SK-N-DZ (cell line): ENCODE measurements at places on chromosomes 5 and 9.

DNA sequence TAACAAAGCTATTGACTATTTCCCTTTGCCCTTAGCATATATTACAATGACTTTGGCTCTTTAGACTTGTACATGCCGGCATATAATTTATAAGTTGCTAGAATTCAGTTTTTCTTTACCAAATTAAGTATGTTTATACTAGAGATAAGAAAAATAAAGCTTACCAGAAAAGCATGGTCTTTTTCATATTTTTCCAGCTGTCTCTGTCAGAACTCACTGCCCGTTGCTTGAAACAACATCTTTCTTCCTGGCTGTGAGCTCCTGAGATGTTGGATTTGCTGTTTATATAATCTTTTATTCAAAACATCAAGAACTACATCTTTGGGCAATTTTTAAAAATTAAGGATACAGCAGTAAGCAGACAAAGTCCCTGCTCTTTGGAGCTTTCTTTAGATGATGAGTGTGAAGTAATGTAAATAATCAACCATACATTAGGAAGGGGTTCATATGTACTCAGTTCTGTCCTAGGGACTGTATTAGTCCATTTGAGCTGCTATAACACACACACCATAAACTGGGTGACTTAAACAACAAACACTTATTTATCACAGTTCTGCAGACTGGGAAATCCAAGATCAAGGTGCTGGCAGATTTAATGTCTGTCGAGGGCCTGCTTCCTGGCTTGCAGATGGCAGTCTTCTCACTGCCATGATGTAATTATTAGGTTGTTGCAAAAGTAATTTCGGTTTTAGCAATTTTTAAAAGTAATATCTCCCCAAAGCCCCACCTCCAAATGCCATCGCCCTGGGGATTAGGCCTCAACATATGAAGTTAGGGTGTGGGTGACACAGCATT, 45.4 kb upstream of the RANBP3L start:
- DNase-seq, result no peak

GRCh38 chr9:115673599-115673998, 480.0 kb upstream of the PAPPA start:
- DNase-seq, result no peak

DNA sequence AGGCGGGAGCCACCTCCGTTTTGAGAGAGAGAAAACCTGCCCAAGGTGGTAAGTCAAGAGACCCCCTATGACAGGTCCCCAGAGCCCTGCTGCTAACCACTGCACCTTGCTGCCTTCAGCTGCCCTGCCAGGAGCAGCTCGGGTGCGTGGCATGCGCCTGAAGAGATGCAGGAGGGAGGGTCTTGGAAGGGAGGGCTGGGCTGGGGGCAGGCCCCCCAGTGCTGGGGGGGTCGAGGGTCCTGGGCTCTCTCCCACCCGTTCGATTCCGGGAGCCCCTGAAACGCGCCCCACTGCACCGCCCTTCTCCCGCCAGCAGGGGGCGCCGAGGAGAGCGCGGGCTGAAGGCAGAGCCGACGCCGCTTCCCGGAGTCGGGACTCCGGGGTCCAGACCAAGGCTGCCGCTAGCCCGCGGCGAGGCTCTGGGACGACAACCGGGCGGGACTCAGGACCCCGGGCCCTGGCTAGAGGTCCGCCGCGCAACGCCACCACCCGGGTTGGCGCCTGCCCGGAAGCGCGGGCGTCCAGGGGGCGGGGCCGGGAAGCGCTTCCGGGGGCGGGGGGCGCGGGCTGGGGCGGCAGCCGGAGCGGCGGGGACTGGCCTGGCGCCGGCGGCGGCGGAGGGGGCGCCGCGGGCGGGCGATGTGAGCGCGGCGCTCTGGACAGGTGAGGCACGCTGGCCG, at the start of gene ZBTB34:
ZBTB34 (plus strand) TSS at position 563 of the 680 bp plus-strand sequence. CDS start 18,761 bp downstream, outside the sequence.
- peak; percentile 70 for DNase-seq

- DNase-seq, result peak; percentile 59
These were observed 78.9 kb downstream of the ALDH7A1 start for GRCh38 chr5:126516133-126516532.

DNA sequence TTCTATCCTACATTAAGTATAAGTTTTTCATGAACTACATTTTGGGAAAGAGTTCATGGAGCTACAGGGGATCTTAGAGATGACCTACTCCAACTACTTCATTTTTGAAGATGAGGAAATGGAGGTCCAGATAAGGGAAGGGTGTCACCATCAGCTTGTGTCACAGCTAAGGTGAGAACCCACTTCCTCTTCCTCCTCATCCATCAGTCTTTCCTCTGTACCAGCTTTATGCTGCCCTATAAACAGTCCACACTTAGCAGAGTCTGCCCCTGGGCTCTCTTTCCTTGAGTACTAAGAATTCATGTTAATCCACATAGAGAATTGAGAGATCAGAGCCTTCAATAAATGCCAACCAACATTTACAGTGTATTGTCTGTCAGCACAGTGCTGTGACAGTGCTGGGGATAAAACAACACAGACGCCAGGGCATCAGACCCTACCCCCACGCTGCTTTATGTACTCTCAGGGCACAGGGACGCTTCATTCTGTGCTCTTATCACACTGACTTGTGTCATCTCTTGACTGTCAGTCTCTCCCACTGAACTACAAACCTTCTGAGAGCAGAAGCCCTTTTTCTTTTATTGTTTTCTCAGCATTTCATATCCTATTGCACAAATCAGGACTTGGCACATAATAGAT, 22.1 kb downstream of the ADRB2 start:
- DNase-seq, result no peak

DNA sequence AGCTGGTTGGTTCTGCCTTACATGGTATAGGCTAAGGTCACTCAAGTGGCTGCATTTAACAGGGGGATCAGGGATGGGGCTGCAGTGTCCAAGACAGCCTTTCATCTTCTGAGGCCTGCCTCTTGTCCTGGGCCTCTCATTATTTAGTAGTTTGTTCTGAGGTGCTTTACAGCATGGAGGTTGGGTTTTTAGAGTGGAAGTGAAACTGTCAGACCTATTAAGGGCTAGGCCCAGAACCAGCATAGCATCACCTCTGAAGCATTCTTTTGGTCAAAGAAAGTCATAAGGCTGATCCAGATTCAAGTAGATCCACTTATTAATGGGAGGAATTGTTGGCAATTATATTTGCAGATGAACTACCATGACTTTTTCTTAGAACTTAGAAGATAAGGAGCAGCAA, 146.0 kb upstream of the NMUR2 start:
- DNase-seq, result no peak

- peak; percentile 20 for DNase-seq
These were observed 289.7 kb downstream of the OSTF1 start for GRCh38 chr9:75378036-75378435.

- DNase-seq, result no peak
These were observed 51.1 kb downstream of the TTLL11 start for GRCh38 chr9:122042056-122042455.

GRCh38 chr9:8564960-8565359, 765.4 kb upstream of the DMAC1 start:
- DNase-seq, result no peak

- DNase-seq, result peak; percentile 68
These were observed 14.4 kb upstream of the SPINK4 start for GRCh38 chr9:33225319-33226147.

- DNase-seq, result peak; percentile 30
These were observed 754 bp downstream of the ZFR start for GRCh38 chr5:32443541-32444430.

DNA sequence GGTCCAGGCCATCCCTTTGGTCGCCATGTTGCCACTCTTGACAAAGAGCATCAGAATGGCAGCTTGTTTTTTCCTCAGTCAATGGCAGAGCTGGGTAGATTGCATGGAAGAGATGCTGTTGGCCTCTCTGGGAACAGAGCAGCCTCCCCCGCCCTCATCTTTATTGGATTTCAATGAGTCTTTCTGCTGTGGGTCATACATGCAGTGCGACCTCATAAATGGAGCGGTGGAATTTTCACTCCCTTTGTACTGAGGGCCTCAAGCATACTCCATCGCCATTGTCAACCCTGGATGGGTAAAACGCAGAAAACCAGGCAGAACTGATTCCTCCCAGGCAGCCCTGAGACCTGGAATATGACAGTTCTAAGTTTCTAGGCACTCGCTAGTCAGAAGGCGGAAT, 71.8 kb downstream of the ZNF618 start:
- DNase-seq, result no peak

DNA sequence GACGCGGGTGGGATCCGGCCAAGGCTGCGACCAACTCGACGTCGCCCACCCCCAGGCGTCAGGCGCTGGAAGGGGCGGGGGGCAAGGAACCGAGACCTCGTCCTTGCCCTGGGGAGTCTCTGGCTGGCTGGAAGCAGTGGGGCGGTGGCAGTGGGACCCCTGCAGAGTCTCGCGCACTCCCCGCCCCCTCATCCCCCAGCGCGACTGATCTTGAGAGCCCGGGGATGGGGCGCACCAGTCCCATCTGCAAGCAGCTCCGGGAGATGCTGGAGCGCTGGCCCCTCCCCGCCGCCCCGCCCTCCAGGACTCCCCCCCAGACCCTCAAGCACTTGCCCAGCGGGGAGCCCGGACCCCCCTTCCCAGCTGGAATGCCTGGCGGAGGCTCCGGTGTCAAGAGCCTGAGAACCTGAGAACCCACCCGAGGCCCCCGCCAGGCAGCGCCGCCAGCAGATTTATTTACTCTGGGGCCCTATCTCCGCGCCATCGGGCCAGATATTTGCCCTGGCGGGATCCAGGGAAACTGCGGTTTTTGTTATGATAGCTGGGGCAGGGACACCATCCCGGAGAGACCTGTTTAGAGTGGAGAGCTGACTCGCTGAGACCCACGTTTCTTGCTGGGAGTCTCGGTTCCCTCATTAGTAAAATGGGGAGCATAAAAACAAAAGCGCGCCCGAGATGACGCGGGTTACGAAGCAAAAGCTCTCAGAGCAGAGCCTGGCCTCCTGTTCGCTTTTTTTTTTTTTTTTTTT, 1.2 kb downstream of the PRRT1B start:
- DNase-seq, result peak; percentile 63

- no peak for DNase-seq
These were observed 12.4 kb downstream of the CCDC187 start for GRCh38 chr9:136291306-136292025.

- no peak for DNase-seq
These were observed 355.9 kb upstream of the RIOK2 start for GRCh38 chr5:97538912-97539311.

GRCh38 chr5:131239686-131240085, 24.2 kb upstream of the CDC42SE2 start:
- DNase-seq, result no peak

DNA sequence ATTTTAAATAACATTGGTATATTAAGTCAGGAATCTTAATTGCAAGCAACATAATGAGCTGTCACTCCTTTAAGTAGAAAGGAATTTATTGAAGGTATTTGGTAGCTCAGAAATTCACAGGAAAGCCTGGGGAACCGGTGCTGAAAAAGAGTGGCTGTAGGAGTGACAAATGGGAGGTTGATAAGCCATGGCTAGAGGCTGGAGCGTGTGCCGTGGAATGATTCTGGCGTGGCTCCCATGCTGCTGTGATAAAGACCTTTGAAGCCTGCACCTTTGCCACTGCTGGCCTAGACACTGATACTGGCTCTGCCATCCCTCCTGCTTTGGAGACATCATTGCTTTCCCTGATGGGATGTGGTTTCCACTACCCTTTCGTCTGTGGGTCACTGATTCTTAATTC, 65.7 kb upstream of the ATG10 start:
- DNase-seq, result no peak

- DNase-seq, result no peak
These were observed at the start of gene IRX1 for GRCh38 chr5:3595006-3595961. Gene IRX1 (plus strand): TSS chr5:3595832. CDS start chr5:3596106, 274 bp downstream.

DNA sequence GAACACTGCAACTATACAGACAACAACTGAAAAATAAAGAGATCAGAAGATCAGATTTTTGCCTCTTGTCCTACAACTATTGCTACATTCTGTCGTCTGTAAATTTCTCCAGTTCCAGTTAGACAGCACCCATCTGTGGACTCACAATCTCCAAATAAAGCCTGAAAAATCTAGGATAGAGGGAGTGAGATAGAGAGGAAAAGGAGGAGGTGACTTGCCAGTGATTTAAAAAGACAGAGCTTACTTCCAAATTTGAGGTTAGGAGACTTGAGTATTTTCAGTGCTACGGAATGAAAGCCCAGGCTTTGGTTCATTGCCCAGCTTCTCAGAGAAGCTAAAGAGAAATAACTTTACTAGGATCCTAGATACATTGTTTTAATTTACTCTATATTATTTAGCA, 63.6 kb downstream of the PTCD2 start:
- no peak for DNase-seq

GRCh38 chr9:79155308-79155707, 416.5 kb upstream of the TLE4 start:
- no peak for DNase-seq

- DNase-seq, result no peak
These were observed 47.2 kb downstream of the PCSK5 start for GRCh38 chr9:75937521-75938258.

DNA sequence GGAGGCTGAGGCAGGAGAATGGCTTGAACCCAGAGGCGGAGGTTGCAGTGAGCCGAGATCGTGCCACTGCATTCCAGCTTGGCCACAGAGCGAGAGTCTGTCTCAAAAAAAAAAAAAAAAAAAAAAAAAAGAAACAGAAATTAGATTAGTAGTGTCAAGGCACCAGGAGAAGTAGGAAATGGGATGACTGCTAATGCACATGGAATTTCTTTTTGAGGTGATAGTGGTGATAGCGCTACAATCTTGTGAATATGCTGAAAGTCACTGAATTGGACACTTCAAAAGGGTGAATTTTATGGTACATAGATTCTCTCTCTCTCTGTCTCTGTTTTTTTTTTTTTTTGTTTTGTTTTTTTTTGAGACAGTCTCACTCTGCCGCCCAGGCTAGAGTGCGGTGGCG, 42.1 kb upstream of the SUB1 start:
- no peak for DNase-seq

- no peak for DNase-seq
These were observed 7.5 kb upstream of the CTNNAL1 start for GRCh38 chr9:109020581-109021511.

- no peak for DNase-seq
These were observed 159.9 kb upstream of the RAI14 start for GRCh38 chr5:34496260-34496691.

DNA sequence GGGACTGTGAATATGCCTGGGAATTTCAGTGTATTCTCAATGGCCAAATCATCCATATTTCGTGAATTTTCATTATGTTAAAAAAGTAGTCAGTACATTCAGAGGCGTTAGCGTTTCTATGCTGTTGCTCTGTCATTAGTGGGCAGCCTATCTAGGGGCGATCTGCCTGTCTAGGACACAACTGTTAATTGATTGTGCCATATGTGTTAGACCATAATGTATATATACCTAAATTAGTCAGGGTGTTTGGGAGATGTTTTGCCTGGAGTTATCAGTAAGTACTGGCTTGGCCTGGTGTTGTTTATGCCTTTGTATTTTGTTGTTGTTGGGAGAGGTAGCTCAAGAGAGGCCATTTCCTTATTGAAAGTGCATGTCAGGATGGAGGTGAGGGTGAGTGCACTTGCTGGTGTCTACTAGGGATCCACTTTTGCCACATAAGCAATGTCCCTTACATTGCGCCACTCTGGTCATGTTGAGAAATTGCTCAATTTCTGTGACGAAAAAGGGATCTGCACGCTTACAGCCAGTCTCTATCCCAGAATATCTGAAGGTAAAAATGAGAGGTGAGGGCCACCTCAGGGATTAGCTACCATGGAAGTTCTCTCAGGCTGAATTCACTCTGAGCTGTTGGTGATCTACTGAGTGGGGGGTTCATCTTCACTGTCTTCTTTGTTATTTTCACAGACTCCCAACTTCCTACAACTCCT, 123.3 kb downstream of the ST8SIA4 start:
- no peak for DNase-seq

- DNase-seq, result peak; percentile 41
These were observed 23.1 kb upstream of the CATSPER3 start for GRCh38 chr5:134944630-134945029.

GRCh38 chr5:127011961-127012644, 18.3 kb downstream of the MARCHF3 start:
- DNase-seq, result no peak

- peak; percentile 22 for DNase-seq
These were observed 232.7 kb downstream of the RFK start for GRCh38 chr9:76161541-76161940.
